ENCODE measurements at places on chromosomes 11 and 22.
A peak's percentile ranks its signal among the peaks of the same experiment; 100 is the strongest.

- no peak for DNase-seq
These were observed 3.6 kb downstream of the C11orf87 start for GRCh38 chr11:109425554-109425953.

DNA sequence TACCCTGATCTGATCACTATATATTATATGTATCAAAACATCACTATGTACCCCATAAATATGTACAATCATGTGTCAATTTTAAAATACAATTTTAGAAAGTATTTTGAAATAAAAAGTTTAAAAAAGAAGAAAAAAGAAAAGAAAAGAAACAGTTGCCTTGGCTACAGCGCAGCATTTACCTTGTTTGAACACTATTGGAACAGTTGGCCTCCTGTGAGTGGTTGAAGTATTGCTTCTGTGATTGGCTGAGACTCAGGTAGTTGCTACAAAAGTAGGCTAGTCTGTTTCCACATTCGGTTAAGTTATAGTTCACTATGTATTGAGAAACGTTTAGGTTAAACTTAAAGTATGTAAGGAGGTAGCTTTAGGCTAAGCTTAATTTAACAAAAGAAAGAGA, 7.9 kb upstream of the DTX4 start:
- no peak for DNase-seq

GRCh38 chr22:37681556-37682049, 4.5 kb upstream of the NOL12 start:
- peak; percentile 81 for DNase-seq

- DNase-seq = no peak
These were observed 86.5 kb upstream of the E2F8 start for GRCh38 chr11:19327280-19327679.

GRCh38 chr11:27703481-27703880, 3.2 kb upstream of the BDNF start:
- DNase-seq = no peak

DNA sequence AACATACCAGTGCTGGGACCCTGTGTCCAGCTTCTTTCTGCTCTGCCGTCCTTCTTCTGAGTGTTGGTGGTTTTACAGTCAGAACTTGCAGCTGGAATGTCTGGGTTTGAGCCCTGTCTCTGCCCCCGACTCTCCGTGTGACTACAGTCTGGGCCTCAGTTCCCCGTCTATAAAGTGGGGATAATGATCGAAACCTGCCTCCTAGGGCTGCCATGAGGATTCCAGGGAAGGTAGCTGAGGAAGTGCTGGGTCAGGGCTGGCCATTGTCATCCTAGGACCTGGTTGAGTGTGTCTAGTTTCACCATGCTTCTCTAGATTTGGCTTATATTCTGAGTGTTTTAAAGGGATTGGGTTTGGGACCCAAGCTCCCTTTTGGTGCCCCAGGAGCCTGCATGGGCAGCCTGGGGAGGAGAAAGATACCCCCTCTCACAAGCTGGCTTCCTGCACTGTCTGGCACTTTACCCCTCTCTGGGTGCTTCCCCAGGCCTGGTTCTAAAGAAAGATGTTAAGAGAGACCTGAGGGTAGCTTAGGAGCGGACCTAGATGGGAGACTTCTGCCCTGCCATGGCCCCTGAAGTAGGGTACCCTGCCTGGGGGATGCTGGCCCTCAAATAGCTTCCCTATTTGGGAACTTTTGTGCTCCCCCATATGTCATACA, 49.9 kb downstream of the TSPAN18 start:
- no peak for DNase-seq

- peak; percentile 78 for DNase-seq
These were observed 13.0 kb upstream of the CYB5R3 start for GRCh38 chr22:42661985-42662831.

- no peak for DNase-seq
These were observed 59.1 kb upstream of the SLC22A12 start for GRCh38 chr11:64531906-64532312.

- peak; percentile 22 for DNase-seq
These were observed 3.1 kb downstream of the NAP1L4 start for GRCh38 chr11:2989006-2989405.

GRCh38 chr11:111777094-111778046, 11.2 kb upstream of the PPP2R1B start:
- DNase-seq = peak; percentile 70

DNA sequence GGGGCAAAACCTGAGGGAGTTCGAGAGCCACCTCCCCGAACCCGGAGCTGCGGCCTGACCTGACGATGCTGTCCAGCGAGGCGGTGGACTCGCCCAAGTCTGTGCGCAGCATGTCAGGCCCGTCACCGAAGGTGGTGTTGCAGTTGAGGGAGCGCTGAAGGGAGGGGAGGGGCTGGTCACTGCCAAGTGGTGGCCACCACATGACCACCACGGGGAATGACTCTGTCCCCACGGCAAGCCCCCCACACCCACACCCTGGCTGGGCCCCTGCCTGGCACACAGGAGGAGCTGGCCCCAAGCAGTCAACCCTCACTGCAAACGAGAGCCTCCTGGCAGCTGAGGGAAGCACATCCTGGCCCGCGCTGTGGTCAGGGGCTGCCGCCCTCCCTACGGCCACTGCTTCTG, 30.8 kb downstream of the TRMU start:
- DNase-seq = no peak

- DNase-seq = no peak
These were observed 120.0 kb downstream of the SLC17A6 start for GRCh38 chr11:22458161-22458560.

DNA sequence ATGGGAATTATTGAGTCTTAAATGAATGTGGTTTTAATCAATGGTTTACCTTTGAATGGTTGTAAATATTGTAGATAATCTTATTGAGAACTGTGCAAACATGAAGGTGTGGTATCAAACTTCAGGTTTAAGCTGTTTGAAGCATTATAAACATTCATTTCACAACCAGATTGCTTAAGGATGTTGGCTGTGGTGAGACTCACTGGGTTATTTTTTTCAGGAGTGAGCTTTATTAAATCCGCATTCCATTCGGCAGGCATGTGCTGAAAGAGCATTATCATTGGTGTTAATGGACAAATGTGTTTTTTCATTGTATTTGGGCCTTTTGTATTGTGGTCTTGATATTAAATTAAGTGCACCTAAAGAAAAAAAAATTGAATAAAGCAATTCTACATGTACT, 9.7 kb downstream of the MMP3 start:
- DNase-seq = no peak

DNA sequence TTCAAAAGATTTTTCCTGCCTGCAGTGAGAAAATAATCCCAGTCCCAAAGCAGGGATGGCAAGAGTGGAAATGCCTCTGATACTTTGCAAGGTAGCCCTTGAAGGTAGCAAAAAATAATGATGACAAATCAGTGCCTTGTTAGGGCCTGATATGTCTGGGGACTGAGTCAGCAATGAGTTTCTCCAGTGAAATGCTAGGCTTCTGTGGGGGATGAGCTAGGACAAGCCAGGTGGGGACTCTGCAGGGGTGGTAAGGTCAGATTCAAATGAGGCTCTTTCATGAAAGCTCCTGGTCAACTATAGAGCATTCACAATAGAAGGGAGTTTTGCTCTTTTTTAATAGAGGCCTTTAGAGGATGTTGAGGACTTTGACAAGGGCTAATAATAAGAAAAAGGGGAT, 77.7 kb downstream of the ME3 start:
- DNase-seq = no peak

- no peak for DNase-seq
These were observed 21.3 kb upstream of the GRAMD4 start for GRCh38 chr22:46598737-46599424.

GRCh38 chr11:33320814-33321330, 63.7 kb downstream of the HIPK3 start:
- no peak for DNase-seq

GRCh38 chr11:59154610-59155009, 12.0 kb downstream of the FAM111A start:
- DNase-seq = no peak

DNA sequence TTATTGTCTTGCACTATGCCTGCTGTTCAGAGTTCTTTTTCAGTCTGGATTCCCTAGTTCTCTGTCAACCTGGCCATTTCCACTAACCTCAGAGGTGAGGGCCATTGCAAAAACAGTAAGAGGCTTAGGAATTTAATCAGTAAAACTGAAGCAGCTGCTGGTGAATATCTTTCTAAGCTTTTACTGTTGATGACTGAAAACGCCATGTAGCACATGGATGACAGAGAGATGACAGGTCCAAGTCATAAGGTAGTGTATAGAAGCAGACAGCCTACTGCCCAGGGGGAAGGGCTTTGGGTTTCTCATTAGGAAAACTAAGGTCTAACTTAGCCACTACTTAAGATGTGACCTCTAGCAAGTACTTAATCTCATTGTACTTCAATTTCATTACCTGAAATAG, 152.6 kb upstream of the DDI1 start:
- DNase-seq = no peak

GRCh38 chr11:28346721-28347120, 238.5 kb downstream of the METTL15 start:
- DNase-seq = no peak

DNA sequence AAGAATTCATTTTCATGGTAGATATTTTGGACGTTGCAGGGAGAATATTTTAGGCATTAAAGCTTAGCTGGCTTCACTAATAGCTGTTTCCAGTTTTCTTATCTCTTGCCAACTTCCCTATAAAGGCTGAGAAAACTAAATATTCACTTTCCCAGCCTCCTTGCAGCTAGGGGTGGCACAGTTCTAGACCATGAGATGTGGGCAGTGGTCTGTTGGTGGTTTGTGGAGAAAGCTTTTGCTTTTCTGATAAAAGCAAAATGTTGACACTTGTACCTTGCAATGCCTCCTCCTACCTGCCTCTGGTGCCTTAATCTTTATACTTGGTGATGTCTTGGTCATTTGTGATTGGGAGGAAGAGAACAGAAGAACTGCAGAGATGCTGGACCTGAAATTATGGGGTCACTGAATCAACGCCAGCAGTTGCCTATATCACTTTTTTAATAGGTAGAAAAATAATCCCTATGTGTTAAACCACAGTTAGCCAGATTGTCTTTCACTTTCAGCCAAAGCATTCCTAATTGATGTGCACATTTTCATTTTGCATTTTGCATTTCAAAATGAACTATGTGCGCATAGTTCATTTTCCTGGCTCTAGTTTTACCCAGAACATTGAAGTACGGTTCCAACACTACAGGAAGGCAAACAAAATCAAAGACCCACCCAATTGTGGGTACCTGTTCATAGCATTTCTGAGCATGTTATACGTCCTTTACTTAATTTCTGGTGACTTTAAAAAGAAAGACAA, 24.9 kb upstream of the ABTB2 start:
- no peak for DNase-seq

DNA sequence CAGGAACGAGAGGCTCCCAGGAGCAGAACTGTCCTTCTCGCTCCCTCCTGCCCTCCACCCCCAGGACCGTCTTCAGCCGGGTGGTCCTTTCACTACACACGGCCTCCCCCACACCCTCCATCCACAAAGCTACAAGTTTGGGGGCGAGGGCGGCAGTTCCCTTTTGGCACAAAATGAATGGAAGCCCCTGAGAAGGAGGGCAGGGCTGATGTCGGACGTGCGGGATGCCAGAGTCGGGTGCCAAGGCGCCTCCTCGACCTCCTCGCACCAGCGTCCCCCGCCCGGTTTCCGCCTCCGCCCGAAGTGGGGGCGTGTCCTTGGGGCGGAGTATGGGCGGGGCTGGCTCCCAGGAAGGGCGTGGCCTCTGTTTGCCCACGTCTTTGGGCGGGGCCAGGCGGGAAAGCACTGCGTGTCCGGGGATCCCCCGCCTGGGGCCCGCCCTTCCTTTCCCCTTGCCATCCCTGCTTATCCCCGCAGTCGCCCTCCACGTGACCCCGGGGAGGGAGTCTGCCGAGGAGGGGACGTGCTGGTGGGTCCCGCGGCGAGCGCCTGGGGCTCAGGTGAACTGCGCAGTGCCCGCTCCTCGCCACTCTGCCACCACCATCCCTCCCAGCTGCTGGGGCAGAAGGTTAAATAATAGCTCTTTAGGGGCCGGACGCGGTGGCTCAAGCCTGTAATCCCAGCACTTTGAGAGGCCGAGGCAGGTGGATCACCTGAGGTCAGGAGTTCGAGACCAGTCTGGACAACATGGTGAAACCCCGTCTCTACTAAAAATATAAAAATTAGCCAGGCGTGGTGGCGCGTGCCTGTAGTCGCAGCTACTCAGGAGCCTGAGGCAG, 937 bp upstream of the EFEMP2 start:
- peak; percentile 97 for DNase-seq

GRCh38 chr22:30837531-30837930, 131.0 kb downstream of the MORC2 start:
- DNase-seq = no peak

- DNase-seq = no peak
These were observed 94.8 kb downstream of the TENM4 start for GRCh38 chr11:79346021-79346420.

- DNase-seq = no peak
These were observed 1.3 kb upstream of the B4GALNT4 start for GRCh38 chr11:367956-368413.

DNA sequence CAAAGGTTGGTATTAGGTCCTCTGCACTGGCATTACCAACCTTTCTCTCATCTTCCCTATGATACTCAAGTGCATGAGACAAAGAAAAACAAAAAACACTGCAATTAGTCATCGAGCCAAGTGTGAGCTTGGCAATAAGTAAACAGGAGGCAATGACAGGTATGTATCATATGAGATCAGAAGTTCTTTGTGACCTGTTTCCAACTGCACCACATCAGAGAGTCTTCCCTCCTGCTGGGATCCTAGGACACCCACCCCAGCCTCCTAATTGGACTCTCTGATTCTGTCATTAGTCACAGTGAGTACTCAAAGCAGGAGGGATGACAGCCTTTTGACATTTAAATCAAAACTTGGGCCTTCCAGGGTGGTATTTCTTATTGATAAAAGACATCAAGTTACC, 7.8 kb upstream of the JAML start:
- no peak for DNase-seq

- no peak for DNase-seq
These were observed 33.6 kb downstream of the TBC1D22A start for GRCh38 chr22:46795845-46796565.

DNA sequence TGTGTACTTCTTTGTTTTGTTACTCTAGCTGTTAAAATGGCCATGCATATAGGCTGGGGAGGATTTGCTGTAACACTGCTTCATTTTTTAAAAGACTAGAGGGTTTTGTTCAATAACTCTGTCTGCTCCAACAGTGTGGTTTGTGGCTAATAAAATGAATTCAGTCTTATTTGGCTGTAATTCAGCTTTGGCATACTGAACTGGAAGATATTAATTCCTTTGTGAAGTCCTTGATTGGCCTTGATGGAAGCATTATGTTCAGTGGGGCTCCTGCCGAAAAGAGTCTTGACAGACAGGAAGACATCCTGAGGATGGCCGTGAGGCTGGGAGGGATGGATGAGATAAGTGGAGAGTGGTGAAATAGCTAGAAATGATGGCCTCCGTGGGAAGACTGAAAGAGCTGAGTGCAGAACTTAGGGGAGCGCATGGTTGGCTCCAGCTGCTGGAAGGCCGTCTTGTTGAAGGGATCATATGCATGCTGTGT, 44.8 kb upstream of the MYO18B start:
- no peak for DNase-seq

DNA sequence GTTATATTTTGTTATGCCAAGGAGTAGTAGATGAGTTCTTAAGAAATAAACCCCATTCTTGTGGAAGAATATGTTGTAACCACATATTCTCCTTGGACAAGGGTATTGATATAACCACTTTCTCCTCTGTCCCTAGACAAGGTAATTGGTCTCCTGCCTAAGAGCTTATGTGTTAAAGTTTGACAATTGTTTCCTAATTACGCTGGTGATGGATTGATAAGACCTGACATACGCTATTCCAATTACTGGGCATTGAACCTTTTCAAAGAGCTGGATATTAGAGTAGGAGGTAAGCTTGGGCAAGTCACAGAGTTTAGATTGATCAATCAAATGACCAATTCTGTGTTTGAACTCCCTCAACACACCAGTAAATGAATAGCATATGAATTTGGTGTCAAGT, 88.9 kb downstream of the RAB38 start:
- DNase-seq = no peak

- DNase-seq = peak; percentile 11
These were observed 57.1 kb upstream of the PSMA1 start for GRCh38 chr11:14577292-14577691.

Measured in CD4-positive, alpha-beta T cell treated with Interleukin-21 for 1 hour (primary cell).